Foreskin keratinocyte (primary cell): ENCODE measurements at places on chromosomes 6 and 20.

- no peak for DNase-seq
Measured at GRCh38 chr20:3168829-3169590, 4.3 kb downstream of the LZTS3 start.

DNA sequence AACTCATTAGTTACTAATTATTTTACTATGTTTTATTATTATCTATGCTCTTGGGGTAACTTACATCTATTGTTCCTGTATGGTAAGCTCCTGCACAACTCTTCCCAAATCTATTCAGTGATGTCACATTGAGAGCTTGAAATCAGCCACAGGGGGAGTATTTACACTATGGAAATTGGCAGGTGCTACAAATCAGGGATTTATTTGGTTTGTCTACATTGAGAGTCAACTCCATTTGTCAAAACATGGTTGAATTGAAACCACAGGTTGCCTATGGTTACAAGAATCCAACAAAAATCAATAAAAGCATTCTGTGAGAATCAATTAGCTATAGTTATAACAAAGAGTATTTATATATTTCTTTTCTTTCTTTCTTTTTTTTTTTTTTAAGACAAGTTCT lies 3.9 kb upstream of the FITM2 start:
- no peak for DNase-seq

DNA sequence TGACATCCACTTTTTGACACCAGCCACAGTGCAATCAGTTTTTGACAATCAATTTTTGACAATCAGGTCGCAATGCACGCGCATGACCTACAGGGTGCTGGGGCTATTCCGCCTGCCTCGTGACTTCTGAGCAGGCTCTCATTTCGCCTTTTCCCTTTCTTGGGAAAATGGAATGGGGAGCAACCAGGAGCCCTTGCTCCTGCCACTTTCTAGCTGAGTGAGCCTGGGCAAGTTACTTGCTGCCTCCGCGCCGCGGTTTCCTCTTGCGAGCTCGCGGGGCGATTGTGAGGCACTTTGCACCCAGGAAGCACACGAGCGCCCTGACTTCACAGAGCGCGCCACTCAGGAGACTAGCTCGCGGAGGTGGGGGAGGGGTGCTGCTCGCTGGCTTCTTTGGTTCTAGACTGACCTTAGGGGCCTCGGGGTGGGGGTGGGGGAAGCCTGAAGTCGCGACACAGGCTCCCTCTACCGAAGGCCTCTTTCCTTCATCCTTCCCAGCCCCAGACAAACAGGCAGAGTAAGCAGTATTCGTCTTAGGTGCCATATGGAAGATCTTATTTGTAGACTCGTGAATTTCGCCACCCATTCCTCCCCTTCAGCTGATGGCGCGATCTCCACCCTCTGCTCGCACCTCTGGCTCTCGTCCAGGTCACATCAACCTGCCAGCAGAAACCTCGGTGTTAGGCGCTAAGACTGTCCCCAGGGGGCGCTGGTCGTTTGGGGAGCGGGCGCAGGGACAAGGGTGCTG lies 4.6 kb downstream of the TP53TG5 start:
- peak; percentile 26 for DNase-seq

DNA sequence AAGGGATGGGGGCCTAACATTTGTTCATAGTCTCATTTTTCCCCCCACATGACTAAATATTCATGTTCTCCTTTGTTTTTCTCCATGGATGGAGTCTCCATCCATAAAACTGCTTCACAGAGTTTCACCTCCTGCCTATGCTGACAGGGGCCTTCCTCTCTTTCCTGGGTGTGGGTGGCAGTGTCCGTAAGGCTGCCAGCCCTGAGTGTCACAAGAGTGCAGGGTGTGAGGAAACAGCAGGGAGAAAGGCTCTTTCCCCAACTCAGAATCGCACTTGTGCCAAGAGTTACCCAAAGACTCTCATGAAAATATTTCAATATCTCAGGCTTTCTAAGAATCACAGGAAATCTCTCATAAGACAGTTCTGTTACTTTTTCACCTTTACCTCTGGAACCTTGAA lies 346.2 kb upstream of the MMS22L start:
- DNase-seq, result no peak

DNA sequence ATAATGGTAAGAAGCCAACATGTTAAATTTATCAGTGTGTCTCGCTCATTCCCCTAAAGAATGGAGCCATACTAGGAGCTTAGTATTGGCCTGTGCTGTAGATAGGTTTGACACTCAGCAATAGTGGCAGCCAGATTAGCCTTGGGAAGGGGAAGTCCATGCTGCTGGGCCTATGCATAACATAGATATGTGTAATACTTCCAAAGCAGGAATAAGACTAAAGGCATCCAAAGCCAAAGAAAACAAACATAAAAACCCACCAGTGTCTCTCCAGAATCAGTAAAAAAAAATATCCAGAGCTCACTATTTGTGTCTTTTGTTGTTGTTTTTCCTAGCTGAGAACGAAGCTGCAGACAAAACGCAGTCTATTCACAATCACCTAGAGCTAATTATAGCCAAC lies 104.2 kb upstream of the STXBP5 start:
- peak; percentile 1 for DNase-seq

- peak; percentile 29 for DNase-seq
Measured at GRCh38 chr6:1574083-1574761, 35.5 kb upstream of the FOXC1 start.

GRCh38 chr6:100112855-100113508 lies 119.0 kb upstream of the MCHR2 start:
- DNase-seq, result no peak

GRCh38 chr6:89139509-89140346 lies 6.1 kb upstream of the PM20D2 start:
- peak; percentile 40 for DNase-seq
